Activated CD8-positive, alpha-beta memory T cell treated with anti-CD3 and anti-CD28 coated beads, Interleukin-2, amount 10 ng/mL, durations not matched to agents 7 days and 5 days (primary cell): ENCODE measurements at places on chromosomes 3 and 15. TPM values are rescaled to one million over a fixed set of nuclear protein-coding genes. Genes with fewer than 3 reads are reported as not detected.

Gene SLITRK3
- not detected for total RNA-seq

GRCh38 chr15:54428596-54428995, 450.4 kb downstream of the UNC13C start:
- no peak overlapping the region for H3K4me3 ChIP-seq
- no peak overlapping the region for H3K27ac ChIP-seq
- no peak for DNase-seq
- no peaks in the 10 kb centered on the region for H3K4me1 ChIP-seq

Gene TGM4
- total RNA-seq: not detected

DNA sequence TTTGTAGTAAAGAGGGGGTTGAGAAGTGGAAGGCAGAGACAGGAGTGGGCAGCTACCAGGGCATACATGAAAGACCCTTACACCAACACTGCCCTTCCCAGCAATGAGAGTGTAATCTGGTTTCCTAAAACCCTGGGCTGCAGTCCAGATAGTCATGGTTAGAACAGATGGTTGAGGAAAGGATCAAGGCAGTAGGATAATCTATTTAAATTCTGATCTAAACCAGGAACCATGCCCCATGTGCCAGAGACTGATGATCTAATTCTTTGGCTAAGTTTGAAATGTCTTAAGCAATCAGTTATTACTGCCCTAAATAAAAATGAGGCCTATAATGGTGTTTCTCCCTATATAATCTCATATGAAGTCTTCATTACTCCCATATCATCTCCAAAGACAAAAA, 59.6 kb downstream of the PRTG start:
- no peak overlapping the region for H3K27ac ChIP-seq
- DNase-seq: no peak
- no peaks in the 10 kb centered on the region for H3K36me3 ChIP-seq
- H3K4me1 ChIP-seq: peaks cover 2% of the 10 kb centered on the region

Gene GP5
- 0.28 TPM for total RNA-seq
